ENCODE measurements at places on chromosomes 2 and 18.

GRCh38 chr2:105753380-105753779, 8.7 kb downstream of the NCK2 start:
- no peak for DNase-seq

DNA sequence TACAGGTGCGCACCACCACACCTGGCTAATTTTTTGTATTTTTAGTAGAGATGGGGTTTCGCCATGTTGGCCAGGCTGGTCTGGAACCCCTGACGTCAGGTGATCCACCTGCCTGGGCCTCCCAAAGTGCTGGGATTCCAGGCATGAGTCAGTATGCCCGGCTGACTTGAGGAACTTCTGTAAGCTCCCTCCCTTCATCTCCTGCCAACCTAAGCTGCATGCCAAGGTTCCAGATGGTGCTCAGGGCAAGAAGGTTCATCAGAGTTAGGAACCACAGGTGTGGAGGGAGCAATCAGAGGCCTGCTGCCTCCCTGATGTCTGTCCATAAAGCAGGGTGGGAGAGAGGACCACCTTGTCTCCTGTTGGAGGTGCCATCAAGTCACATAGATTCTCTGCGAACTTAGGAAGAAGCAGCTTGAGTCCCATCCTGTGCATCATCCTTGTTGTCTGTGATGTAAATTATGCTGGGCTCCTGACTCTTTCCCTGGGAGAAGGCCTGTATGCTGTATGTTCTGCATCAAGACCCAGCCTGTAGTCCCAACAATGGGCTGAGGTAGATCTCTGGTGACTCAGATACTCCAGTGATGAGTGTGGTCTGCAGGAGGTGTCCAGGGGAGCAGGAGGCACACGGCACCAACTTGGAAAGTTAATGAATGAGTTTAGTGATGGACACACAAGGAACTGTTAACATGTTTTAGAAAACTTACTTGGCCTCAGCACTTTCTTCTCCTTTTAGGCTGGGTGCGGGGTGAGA, 53.1 kb downstream of the TMEM17 start:
- DNase-seq = no peak

DNA sequence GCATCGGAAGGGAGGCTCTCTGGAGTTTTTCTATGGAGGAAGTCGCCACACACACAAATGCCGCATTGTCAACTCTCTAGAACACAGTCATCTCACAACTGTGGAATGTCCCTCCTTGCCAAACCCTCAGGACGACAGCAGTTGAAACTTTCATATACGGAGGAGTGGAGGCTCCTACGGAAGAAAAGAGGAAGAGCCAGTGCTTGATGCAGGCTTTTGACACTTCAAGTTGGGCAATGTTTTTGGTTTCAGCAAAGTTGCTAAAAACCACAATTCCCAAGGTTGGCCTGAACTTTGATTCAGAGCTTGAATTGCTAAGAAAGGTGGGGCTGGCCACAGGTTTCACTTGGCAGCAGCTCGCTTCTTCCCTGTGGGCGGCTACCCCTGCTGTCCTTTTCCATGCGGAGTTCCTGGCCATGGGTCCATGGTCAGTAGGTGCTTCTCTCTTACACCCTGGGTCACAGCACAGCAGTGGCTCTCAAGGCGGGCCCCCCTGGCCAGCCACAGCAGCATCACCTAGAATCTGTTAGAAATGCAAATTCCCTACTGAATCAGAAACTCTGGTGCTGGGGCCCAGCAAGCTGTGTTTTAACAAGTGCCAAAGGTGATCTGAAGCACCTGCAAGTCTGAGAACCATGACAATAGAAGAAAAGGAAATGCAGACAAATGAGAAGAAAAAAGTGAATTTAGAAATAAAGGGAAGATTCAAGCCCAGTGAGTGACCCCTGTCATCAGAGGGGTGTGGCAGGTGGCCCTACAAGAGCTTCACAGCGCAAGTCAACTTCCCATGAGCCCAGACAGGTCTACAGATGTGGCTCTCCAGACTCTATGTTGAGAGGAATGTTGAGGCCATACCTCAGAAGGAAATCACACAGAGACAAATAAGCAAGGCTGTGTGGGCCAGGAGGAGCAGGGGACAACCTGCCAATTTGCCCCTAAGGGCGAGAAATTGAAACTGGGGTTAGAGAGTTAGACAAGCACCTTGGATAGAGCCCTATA, 856.4 kb downstream of the RNF144A start:
- no peak for DNase-seq

- no peak for DNase-seq
Measured at GRCh38 chr2:57701391-57701791, 345.2 kb upstream of the VRK2 start.

DNA sequence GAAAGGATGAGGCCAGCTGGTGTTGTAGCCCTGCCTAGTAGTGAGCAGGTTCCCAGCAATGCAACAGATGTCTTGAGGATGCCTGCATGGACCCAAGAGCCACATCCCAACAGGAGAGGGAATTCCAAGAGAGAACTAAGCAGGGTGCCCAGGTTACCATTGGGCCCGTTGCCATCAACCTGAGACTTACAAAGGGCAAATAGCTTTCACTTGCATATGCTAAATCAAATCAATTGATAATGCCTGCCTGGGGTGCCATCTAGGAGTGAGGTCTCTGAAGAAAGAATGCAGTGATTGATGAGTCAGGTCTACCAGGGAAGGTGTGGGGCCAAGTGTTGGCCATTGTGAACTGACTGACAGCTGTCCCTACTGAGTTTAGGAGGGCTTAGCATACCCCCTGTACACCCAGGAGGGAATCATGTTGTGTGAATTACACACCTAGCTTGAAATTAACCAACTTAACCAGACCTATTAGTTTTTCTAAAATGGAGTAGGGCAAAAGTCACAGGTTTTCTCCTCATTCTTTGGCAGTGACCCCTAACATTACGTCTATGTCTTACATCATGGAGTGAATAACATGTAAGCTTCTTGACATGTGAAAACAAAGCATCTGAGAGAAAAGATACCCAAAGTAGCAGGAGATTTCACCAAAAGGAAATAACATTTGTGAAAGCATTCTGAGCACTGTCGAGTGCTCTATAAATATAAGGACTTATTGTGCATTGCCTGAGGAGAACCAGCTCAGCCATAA, 32.3 kb downstream of the FHOD3 start:
- DNase-seq = no peak

DNA sequence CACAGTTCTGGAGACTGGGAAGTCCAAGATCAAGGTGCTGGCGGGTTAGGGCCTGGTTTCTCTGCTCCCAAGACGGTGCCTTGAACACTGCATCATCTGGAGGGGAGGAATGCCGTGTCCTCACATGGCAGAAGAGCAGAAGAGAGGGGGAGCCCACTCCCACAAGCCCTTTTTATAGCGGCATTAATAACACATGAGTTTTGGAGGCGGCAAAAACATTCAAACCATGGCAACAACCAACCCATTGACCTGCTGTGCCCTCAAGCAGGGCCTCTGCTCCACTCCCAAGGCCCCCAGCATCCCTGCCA, 62.0 kb downstream of the SMAD7 start:
- no peak for DNase-seq

DNA sequence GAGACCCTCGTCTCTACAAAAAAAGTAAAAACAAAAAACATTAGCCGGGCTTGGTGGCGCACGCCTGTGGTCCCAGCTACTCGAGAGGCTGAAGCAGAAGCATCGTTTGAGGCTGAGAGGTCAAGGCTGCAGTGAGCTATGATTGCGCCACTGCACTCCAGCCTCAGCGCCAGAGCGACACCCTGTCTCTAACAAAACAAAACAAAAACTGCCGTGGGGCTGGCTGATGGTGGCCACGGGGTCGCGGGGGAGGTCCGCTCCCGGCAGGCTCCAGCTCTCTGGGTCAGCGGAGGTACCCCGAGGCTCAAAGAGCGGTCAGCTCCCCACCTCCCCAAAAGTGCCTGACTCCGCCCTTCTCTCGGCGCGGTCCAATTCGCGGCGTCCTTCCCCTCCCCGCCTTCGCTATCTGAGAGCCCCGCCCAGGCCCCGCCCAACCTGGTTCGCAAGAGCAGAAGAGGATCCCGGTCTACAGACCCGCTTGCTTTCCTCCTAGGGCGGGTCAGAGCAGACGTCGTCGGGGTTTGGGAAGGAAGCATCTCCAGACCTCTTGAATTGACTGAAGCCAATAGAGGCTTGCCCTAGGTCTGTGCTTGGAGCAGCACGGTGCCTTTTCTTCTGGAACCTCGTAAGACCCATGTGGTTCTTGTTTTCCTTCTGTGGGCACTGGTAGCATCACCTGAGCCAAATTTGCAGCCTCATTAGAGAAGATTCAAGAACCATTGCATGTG, 7.8 kb downstream of the RAX start:
- no peak for DNase-seq

- DNase-seq = no peak
Measured at GRCh38 chr2:71934320-71934593, 213.4 kb downstream of the CYP26B1 start.

DNA sequence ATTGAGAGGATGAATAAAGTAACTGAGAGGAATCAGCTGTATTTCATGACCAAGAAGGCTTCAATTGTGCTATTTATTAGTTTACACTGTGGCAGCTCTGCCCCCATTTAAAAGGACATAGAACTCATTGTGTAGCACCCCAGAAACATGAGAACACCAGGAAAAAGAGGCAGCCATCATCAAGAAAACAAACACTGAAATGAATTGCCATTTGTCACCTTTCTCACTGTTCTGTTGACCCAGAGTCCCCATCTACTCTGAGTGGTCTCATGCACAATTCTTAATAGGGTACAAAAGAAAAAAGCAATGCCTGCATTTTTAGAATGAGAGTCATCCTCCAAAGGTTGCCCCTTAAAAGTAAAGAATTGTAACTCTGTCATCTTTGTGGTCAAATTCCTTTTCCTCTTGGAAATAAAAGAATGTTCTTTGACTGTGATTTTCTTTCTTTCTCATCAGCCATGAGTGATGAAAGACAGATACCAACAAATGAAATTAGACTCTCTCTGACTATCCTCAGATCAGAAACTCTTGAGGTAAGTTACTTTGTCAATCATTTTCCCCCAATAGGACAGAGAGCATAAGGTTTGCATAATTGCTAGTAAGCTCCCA, 1941.9 kb upstream of the PIK3C3 start:
- no peak for DNase-seq

DNA sequence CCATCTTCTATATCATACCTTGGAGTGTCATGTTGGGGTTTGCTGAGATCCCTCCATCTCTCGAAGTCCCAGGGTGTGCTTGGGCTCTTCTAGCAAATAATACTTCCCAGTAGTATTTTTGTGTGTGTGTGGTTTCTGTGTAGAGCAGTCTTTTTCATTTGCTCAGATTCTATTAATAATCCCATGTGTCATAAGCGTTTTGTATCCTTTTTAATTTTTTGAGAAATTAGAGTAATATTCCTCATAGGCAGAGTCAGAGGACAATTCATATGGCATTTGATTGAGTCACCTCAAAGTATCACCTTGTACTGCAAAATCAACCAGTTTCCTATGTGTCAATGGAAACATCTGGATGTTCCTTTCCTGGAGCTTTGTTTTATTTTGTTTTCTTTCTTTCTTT, 37.4 kb upstream of the PPP1R1C start:
- no peak for DNase-seq

DNA sequence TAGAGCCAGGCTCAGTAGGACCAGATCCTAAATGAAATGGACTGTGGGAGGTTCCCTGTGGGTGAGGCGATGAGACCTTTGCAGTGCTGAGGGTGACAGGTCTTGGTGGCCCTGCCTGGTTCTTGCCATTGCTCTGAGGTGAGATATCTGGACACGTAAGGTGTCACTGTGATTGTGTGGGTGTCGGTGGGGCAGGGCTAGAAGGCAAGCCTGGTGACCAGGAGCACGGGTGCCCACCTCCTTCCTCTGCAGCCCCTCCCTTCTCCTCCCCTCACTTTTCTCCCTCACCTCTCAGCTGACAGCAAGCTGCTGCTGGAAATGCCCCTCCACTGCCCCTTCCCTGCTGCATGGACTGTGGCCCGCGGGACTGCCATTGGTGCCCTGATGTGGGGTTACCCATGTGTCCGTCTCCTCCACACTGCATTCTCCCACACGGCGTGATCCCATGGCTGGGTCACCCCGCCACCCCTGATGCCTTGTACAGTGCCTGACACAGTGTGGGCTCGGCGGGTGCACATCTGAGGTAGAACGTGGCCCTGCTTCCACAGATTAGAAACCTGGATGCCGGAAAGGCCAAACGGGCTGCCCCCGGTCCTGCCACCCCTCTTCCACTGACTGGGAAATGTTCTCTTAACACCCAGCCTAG, 55.6 kb upstream of the FOSL2 start:
- no peak for DNase-seq

DNA sequence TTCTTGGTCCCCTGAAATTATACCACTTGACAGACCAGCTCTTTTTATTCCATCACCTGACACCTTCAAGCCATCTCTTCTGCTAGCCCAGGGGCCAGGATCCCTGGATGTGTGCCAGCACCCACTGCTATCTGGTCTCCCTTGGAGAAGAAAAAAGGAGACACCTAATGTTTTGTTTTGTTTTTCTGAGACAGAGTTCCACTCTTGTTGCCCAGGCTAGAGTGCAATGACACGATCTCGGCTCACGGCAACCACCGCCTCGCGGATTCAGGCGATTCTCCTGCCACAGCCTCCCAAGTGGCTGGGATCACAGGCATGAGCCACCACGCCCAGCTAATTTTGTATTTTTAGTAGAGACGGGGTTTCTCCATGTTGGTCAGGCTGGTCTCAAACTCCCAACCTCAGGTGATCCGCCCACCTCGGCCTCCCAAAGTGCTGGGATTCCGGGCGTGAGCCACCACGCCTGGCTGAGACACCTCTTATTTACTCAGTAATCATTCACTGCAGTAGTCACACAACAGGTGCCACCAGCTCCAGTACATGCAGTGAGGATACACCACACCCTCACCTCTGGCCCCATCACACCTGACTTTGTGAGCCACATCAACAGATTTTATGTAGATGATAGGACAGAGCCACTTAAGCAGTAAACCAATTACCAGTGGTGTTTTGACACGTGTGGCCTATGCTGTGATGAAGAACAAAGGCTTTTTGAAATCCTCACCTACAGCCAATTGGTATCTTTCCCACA, 42.8 kb upstream of the PCBP1 start:
- no peak for DNase-seq

DNA sequence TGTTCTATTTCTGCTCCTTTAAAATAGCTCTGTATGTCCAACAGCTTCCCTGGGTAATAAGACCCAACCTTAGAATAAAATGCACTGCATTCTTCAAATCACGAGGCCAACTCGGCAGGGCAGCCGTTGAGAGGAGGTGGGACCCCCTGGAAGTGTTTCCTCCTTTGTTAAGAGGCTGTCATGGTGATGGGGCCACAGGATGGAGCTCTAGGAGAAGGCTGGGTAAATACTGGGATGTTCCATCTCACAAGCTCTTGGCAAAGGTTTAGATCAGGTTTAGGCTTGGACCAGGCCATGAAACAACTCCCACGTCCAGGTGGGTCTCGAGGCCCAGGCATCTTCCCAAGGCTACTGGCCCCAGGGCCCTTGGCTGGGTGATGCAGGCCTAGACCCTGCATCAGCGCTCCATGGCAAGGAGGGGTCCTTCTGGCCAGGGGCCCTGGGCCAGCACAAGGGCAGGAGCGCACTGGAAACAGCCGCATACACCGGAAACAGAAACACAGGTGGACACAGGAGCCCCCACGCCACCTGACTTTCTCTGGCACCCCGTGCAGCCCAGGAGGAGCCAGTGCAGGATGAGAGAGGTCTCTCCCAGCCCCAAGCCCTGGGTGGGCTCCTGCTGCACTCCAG, 38.8 kb upstream of the OTOS start:
- no peak for DNase-seq

GRCh38 chr2:113762377-113763118, 6.1 kb upstream of the SLC35F5 start:
- no peak for DNase-seq

- no peak for DNase-seq
Measured at GRCh38 chr2:15082105-15083058, 449.9 kb downstream of the LRATD1 start.
